DMS53 (cell line): ENCODE measurements at places on chromosomes 2 and 18.
A peak's percentile ranks its signal among the peaks of the same experiment; 100 is the strongest.

GRCh38 chr18:61167902-61168301 lies 165.3 kb upstream of the CDH20 start:
- no peak for DNase-seq

DNA sequence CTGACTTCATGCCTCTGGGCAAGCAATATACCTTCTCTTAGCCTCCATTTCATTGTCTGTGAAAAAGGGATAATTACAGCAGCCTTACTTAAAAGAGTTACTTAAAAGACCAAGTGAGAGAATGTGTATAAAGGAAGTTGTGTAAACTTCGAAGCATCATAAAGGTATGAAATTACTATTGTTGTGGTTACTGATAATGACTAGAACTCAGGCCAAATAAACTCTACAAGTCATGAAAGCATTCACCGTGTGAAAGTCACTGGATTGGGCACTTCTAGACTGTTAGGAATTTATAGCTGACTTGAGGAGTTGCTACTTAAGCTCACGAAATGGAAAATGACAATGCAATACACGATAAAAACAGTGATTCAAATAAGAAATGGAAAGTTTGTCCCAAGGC lies 67.4 kb upstream of the HAAO start:
- DNase-seq: no peak

- DNase-seq: peak; percentile 3
Observed at GRCh38 chr2:30234180-30234971, 3.0 kb downstream of the LBH start.

DNA sequence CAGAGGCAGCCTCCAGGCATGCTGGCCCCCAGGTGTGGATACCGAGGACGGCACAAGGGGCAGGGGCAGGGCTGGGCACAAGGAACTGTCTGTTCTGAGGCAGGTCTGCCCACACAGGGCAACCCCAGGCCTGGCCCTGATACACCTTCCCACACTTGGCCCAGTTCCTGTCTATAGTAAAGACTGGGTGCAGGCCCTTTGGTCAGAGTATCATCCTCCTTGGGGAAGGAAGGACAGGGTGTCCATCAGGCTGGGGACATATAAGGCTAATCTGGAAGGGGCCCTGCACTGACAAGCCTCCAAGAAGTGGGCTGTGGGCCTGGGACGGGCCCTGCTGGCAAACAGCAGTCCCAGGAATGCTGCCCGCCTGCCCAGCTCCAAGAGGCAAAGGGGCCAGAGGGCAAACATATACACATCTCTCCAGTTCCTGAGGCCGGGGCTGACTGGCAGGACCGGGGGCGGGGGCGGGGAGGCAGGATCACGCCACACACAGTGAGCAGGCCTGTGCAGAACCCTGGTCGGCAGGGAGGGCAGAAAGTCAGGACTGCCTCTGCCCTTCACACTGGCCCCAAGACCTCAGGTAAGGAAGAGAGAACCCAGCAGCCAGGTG lies 18.9 kb downstream of the SDC1 start:
- DNase-seq: no peak

DNA sequence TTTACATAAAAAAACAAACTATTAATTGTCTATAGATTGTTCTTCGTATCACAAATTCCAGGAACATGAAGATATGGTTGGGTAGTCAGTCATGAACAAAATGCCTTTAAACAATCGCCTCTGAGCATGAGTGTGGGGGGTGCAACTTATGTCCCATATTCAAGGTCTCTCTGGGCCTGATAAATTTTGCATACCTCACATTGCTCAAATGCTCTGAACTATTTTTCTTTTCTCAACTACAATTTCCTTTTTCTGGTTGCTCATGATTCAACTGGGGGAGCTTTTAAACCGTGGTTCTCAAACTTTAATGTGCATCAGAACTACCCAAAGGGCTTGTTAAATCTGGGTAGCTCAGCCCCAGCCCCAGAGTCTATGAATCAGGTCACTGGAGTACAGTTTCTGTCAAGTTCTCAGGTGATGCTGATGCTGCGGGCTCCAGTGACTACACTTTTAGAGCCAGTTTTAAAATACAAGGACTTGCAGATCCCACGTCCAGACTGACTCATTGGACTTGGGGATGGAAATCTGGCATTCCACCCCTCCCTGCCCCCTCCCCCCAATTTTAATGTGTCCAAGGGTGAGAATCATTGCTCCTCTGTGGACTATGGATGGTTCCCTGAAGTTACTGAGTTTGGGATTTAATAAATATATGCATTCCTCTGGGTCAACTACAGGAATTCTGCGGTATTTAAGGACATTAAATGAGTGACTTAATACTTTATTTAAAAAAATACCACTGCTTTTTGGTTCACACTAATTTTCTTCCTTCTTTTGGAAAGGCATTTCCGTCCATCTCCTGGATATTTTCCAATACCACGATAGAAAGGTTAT lies 1.5 kb upstream of the GPD2 start:
- peak; percentile 21 for DNase-seq

DNA sequence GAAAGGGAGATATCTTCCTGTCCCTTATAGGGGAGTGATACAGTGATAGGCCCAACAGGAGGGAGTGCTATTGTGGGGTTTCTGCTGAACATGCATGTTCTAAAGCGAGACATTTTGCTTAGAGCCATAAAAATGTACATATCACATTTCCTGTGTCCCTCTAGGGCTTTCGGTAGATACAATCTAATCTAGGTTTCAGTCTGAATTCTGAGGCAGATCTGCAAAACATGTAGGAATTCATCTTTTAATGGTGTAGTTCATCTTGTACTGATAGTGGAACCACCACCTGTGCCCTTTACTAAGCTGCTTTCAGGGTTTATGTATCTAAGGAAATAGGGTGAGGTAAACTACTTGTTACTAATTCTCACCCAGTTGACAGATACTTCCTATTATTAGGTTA lies 73.8 kb downstream of the SPTBN1 start:
- DNase-seq: no peak

DNA sequence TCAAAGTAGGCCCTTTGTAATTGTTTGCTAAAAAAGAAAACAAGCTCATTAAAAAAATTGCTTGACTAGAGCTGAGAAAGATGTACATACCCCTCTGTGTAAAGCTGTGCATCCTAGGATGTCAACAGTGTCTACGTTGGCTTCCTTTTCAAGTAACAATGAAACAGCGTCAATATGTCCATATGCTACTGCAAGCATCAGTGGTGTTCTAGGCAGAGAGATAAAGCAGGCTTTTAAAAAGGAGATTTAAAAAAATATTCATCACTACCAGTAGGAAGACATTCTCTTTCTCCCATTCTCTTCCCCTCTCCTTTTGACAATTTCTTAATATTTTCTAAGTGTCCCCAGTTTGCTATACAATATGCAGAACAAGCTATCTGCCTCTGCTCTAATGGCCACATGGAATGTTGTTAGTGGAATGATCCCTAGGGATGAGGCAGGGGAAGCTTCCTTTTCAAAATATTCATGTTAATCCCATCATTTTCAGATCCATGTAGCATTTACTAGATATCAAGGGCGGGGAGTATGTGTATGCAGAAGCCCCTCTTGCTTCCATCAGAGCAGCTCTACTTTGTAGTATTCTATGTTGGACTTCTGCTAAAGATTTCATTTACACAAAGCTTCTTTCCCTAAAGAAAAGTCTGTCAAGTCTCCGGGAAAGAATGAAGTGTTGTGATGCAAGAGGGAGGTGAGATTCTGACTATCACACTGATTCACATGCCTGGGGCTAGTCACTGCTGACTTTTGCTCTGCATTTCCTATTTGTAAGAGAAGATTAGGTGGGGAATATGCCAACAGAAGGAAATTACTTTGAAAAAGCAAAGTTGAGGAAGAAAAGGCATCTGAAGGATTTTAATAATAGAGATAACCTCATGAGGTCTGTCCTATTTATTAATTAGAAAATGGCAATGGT lies 81.5 kb upstream of the PGAP1 start:
- DNase-seq: no peak

DNA sequence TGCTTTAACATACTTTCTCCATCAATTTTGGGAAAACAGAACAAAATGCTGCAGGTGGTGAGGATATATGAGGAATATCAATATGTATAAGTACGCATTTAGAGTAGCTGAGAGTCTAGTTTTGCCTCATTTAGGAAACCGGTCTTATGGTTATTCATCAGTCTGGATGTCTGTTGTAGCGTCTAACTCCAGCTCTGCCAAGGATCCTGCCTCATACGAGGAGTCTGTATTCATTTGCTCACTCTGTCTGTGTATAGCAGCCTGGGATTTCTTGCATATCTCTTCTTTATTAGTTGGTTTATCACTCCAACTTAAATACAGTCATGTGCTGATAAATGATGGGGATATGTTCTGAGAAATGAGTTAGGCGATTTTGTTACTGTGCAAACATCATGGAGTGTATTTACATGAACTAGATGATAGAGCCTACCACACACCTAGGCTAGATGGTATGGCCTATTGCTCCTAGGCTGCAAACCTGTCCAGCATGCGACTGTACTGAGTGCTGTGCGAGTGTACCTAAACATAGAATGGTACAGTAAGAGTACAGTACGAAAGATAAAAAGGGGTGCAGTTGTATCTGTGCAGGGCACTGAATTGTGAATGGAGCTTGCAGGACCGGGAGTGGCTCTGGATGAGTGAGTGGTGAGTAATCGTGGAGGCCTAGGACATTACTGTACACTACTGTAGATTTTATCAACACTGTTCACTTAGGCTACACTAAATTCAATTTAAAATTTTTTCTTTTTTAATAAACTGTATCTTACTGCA lies 148.1 kb downstream of the ZNF407 start:
- DNase-seq: peak; percentile 75

DNA sequence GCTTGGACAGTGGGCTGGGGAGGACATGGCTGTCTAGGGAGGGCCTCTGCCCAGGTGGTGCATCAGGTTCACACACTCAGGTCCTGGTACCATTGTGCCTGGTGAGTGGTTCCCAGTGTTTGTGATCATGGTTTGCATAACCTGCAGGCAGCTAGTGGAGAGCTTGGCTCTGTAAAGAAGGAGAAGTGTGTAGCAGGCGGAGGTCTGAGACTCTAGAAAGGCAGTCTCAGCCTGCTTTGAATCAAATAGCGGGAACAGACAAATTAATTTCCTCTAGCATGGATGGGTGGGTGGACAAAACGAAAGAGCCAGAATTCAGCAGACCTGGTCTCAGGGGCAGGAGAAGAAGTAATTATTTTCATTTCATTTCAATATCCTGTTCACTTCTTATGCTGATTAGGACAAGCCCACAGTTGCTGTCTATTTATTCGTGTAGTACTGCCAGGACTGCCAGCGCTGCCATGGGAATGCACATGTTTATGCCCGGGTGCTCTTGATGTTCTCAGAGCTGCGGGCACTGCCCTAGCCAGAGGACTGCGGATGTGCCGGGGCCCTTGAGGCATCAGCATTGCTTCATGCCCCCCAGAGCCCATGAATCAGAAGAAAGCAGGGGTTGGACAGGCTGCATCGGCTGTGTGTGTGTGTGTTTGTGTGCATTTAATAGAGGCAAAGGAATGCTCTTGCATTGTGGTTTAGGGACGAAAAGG lies 45.4 kb upstream of the DLX2 start:
- no peak for DNase-seq

DNA sequence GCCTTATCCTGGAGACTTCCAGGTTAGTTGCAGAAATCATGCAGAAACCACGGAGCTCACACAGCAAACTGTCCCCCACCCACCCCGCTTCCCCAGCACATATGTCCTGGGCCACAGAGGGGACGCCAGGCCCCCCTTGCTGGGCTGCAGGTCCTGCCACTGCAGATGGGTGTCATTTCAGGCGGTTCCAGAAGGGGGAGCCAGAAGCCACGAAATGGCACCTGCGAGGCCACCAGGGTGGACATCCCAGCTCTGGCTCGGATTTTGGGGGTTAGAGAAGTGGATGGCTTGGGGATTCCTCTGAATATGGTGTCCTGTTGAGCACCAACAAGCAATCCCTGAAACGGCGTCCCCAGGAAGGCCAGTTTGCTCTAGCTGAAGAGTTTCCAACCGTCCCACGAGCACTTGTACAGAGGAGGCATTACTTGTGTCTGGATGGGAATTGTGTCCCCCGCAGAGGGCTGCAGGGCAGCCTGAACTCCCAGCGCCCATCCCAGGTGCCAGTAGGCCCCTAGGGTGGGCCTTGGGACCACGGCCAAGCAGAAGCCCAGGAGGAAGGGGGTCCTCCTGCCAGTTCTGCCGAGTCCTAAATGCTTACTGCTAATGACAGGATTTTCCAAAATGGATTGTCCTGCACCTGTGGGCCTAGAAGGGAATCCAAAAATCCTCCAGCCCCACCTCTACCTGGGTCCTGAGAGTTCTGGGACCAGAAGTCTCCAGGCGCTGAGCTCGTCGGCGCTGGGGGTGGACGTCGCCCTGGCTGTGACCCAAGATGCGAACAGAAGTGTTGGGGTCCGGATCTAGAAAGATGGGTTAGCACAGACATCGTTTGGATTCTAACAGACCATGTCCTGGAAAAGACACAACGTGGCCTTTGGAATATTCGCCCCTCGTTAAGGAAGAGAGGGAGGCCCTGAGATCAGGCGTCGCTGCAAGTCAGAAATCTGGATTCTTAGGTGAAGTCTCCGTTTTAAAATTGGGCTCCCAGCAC lies 14.6 kb upstream of the NFATC1 start:
- DNase-seq: peak; percentile 74

GRCh38 chr2:218885981-218886947 lies 5.6 kb downstream of the WNT10A start:
- DNase-seq: no peak

GRCh38 chr2:12637754-12638153 lies 79.0 kb upstream of the TRIB2 start:
- peak; percentile 8 for DNase-seq

GRCh38 chr2:143068509-143068908 lies 60.7 kb upstream of the ARHGAP15 start:
- DNase-seq: no peak

- DNase-seq: no peak
Observed at GRCh38 chr2:119650206-119650605, 28.8 kb upstream of the TMEM177 start.

DNA sequence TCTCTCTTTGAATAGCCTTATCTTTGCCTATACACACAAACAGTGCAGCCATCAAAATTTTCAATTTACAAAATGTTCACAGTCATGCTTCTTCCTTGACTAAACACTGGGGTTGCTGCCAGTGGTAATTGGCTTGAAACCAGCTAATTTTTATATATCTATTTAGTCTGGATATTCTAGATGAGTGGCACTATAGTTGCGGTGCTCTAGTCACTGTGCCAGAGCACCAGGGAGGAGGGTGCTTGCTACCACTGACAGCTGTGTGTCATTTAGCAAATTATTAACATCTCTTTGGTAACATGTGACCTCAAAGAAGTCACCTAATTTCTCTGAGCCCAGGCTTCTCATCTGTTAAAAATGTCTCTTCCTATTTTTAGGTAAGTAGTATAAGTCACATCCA lies 130.4 kb downstream of the MEIS1 start:
- peak; percentile 65 for DNase-seq

GRCh38 chr2:155825876-155826275 lies 506.6 kb downstream of the NR4A2 start:
- DNase-seq: no peak

DNA sequence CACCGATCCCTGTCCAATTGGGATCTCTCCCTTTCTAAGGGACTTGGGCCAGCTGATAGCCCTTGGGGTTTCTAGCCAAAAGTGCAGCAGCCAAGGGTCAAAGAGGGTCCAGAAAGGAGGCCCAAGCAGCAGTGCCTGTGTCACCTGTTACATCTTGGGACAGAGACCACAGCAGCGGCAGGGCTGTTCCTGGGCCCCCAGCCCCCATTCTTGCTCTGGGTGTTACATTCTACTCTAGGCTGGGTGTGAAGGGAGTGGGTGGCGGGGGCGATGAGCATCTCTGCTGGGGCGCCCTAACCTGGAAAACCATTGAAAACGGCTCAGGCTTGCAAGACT lies 1.2 kb downstream of the PAX3 start:
- DNase-seq: no peak
